ENCODE measurements at places on chromosomes 16 and 17.
A peak's percentile ranks its signal among the peaks of the same experiment; 100 is the strongest.

GRCh38 chr16:65005696-65006095 lies 116.2 kb downstream of the CDH11 start:
- no peak for DNase-seq

DNA sequence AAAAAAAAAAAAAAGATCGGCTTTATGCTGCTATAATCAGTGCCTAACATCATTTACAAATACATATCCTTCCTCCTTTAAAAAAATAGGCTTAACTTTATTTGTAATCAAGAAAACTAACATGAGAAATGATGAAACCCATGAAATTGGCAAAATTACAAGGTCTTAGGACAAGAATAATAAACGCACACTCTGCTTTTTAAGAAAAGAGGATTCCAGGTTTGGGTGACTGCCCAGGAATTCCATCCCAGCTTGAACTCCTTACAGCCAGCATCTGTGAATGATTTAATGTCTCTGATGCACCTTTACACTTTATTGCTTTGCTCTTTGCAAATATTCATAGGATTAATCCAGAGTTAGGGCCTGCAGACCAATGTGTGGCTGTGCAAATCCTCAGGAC lies 196.0 kb downstream of the CBLN1 start:
- DNase-seq: no peak

GRCh38 chr17:50586421-50587247 lies 26.1 kb downstream of the CACNA1G start:
- no peak for DNase-seq

DNA sequence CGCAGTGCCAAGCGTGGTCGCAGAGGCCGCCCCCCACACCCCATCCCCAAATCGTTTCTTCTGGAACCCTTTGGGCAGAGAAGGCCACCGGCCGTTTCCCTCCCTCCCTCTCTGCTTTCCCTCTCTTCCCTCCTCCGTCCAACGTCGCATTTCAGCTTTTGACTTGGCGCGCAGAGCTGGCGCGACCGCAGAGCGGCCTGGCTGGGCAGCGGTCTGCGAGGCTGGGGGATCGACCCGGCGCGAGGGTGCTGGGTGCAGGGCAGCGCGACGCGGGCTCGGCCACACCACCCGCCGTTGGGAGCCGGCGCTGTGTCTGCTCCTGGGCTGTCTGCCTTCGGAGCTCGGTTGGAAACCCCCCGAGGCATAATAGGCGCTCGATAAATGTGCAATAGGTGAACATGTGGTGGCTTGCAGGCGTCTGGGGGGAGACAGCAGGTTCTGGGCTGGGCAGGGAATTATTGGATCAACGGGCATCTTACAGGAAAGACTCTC lies 2.8 kb upstream of the NTN3 start:
- no peak for DNase-seq

- no peak for DNase-seq
Measured at GRCh38 chr16:88650749-88651275, at the start of gene CYBA. CYBA (minus strand) TSS chr16:88651053; CDS start chr16:88651013, 40 bp downstream.

DNA sequence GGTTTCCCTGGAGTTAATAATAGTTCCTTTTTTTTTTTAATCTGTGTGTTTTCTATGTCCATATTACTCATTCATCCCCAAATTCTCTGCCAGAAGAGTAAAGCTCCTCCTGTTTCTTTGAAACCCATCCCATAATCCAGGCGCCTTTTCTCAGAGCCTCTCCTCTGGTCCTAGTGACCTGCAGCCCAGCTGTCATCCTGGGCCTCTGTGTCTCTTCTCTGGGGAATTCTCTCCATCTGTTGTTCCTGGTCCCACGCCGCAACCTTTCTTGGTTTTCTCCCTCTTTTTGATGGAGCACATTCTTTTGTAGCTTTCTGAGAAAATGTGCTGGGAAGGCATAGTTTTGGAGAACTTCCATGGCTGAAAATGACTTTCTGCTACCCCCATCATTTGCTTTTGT lies 10.2 kb downstream of the KATNB1 start:
- DNase-seq: no peak

GRCh38 chr17:80008848-80009247 lies 26.8 kb downstream of the TBC1D16 start:
- DNase-seq: no peak

DNA sequence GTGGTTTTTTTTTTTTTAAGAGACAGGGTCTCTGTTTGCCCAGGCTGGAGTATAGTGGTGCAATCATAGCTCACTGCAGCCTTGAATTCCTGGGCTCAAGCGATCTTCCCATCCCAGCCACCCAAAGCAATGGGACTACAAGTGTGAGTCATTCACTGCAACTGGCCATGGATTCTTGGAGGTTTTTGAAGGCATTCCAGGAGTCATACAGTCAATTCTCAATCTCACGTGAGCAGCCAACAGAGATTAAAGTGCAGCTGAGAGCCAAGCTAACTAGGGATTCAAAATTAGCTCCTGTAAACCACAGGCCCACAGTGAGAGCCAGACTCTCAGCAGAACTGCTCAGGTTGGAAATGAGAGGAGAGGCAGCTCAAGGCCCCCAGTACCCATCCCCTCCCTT lies 30.2 kb downstream of the XPO6 start:
- DNase-seq: peak; percentile 88

GRCh38 chr17:54324813-54325212 lies 502.1 kb downstream of the KIF2B start:
- no peak for DNase-seq

GRCh38 chr16:66689282-66689681 lies 7.3 kb downstream of the CMTM4 start:
- DNase-seq: no peak

DNA sequence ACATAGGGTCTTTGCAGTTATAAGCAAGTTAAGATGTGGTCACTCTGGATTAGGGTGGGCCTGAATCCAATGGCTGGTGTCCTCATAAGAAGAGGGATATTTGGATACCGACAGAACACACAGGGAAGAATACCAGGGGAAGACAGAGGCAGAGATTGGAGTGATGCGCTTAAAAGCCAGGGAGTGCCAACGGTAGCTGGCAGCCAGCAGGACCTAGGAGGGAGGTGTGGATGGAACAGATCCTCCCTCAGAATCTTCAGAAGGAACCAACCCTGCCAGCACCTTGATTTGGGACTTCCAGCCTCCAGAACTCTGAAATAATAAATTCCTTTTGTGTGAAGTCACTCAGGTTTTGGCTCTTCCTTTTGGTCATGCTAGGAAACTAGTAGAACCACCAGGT lies 110.2 kb upstream of the CACNG3 start:
- DNase-seq: no peak

- no peak for DNase-seq
Measured at GRCh38 chr17:57701124-57701523, 44.0 kb downstream of the CCDC182 start.

DNA sequence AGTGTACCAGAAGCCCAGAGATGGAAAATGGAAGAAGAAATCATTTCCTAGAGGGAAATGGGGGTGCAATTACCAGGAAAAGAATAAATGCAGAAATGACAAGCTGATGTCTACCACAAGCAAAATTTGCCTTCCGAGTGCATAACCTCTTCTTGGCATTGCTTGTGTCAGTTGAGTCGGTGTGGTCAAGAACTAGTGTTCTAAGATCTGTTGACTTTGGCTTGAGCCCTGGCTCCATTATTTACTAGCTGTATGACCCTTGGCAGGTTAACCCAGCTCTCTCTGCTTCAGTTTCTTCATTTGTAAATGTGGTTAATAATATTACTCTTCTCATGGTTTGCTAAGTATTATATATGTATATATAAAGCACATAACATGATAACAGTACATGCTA lies 273.0 kb upstream of the IRX5 start:
- DNase-seq: no peak

GRCh38 chr17:61490540-61490975 lies 38.3 kb downstream of the TBX4 start:
- DNase-seq: peak; percentile 45

GRCh38 chr17:51371732-51372151 lies 111.4 kb downstream of the UTP18 start:
- no peak for DNase-seq

- DNase-seq: no peak
Measured at GRCh38 chr17:70776441-70776840, 607.1 kb downstream of the KCNJ2 start.

GRCh38 chr16:13155780-13156179 lies 254.4 kb downstream of the SHISA9 start:
- DNase-seq: no peak

GRCh38 chr17:46038414-46038813 lies 39.4 kb downstream of the STH start:
- DNase-seq: no peak

GRCh38 chr16:78060809-78061208 lies 38.5 kb downstream of the CLEC3A start:
- no peak for DNase-seq

DNA sequence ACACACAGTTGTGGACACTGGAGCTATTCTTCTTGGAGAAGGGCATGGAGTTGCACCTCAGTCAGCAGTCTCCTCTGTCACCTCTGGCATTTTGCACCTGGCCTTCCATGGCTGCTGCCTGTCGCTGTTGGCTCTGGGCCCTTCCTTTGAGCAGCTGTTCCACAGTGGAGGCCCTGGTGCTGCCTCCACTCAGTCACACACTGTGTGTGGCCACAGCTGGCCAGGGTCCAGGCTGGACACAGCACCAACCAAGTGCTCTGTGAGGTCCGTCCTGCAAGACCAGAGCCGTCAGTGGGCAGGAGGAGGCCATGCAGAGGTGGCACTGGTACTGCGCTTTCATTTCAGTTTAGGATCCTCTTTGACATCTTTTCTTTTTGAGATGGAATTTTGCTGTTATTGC lies 21.6 kb upstream of the MED9 start:
- no peak for DNase-seq

DNA sequence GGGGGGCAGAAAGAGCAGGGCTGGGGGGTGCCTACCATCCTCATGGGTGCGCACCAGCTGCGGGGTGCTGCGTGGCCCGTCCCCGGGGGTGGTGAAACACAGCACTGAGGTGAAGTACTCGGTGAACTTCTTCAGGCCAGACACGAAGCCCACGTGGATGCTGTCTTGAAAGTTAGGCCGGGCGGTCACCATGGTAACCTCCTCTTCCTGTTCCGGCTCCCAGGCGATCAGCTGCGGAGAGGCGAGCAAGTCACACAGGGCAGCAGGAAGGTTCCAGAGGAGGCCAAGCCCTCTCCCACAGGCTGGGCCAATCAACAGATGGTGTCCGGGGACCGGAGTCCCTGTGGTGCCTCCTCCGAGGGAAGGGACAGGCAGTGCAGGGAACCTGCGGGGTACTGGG lies 90.1 kb upstream of the CDC42EP4 start:
- DNase-seq: no peak

- DNase-seq: no peak
Measured at GRCh38 chr17:72737151-72737690, 355.3 kb downstream of the SLC39A11 start.

DNA sequence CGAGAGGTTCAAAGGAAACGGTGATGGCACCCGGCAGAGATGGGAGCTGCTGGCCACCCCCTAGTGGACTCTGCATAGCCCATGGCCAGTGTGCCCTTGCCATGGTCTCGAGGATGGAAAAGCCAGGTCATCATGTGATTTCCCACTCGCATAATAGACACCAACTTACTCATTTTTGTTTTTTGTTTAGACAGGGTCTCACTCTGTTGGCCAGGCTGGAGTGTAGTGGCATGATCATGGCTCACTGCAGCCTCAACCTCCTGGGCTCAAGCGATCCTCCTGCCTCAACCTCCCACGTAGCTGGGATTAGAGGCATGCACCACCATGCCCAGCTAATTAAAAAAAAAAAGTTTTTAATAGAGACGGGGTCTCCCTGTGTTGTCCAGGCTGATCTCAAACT lies 27.6 kb downstream of the LDHD start:
- no peak for DNase-seq

GRCh38 chr17:37116671-37117185 lies 168.0 kb downstream of the AATF start:
- DNase-seq: no peak

DNA sequence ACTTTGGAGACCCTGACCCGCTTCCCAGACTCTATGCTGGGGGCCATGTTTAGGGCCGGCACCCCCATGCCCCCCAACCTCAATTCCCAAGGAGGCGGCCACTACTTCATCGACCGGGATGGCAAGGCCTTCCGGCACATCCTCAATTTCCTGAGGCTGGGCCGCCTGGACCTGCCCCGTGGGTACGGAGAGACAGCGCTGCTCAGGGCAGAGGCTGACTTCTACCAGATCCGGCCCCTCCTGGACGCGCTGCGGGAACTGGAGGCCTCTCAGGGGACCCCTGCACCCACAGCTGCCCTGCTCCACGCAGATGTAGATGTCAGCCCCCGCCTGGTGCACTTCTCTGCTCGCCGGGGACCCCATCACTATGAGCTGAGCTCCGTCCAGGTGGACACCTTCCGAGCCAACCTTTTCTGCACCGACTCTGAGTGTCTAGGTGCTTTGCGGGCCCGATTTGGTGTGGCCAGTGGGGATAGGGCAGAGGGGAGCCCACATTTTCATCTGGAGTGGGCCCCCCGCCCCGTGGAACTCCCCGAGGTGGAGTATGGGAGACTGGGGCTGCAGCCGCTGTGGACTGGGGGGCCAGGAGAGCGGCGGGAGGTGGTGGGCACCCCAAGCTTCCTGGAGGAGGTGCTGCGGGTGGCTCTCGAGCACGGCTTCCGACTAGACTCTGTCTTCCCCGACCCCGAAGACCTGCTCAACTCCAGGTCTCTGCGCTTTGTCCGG lies 1.1 kb downstream of the KCTD11 start:
- no peak for DNase-seq

- no peak for DNase-seq
Measured at GRCh38 chr17:11557727-11558452, 40.4 kb upstream of the DNAH9 start.

GRCh38 chr17:31697838-31698237 lies 161.2 kb downstream of the COPRS start:
- no peak for DNase-seq

DNA sequence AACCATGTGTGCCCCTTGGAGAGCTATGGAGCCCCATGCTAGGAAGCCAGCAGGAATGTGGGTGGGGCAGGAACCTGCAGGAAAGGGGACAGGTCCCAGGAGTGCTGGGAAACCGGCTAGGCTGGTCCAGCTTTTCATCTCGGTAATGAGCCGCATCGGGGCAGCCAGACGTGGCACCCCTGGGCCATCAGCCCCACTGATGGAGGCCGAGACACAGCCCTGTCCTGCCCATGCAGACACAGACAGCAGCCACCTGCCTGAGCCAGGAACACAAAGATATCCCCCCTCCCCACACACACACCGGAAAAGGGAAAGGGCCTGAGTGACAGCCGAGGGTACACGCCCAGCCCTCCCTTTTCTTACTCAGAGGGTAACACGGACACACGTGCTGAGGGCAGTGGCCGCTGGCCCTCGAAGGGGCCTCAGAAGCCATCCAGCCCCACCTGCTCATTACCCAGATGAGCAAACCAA lies 18.1 kb downstream of the PPL start:
- no peak for DNase-seq

DNA sequence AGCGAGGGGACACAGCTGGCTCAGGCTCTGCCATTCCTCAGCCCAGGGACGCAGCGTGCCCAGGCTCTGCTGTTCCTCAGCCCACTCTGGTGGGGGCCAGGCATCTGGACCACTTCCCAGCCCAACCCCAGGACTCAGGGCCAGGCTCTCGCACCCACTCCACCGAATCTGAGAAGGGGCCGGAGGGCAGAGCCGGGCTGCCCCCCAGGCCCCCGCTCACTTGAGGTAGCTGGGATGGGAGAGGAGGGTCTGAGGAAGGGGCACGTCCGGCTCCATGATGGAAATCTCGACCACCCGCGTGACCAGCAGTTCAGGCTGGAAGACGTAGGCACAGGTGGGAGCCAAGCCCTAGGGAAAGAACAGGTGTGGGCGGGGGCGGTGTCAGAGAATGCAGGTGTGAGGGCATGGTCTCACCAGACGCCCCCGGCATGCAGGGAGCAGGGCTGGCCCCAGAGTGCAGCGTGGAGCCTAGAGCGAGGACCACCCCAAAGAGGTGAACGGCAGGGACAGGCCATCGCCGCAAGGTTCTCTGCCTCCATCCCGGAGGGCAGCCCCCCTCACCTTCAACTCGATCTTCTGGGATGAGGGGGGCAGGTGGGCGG lies 4.9 kb downstream of the PGAP6 start:
- DNase-seq: no peak

GRCh38 chr16:75073545-75074303 lies 42.9 kb downstream of the LDHD start:
- no peak for DNase-seq

All from AG04449 (cell line).